ENCODE measurements at places on chromosomes 12 and 14. TPM values are rescaled to one million over a fixed set of nuclear protein-coding genes. Genes with fewer than 3 reads are reported as not detected.

GALNT16 gene
- 2.7 TPM for total RNA-seq

ZDHHC22 gene
- 0.25 TPM for total RNA-seq

LARP4 gene
- 50.4 TPM for total RNA-seq

HOXC13 gene
- total RNA-seq = 13.2 TPM

ART4 gene
- not detected for total RNA-seq

TAS2R8 gene
- total RNA-seq = 1.6 TPM

BATF gene
- not detected for total RNA-seq

LAG3 gene
- 0.31 TPM for total RNA-seq

KRT83 gene
- total RNA-seq = 0.07 TPM

GALNT9 gene
- total RNA-seq = 0.10 TPM

PSMD9 gene
- total RNA-seq = 96.5 TPM

RNASE4 gene
- total RNA-seq = 2.2 TPM

CISTR gene
- total RNA-seq = not detected

PTCSC3 gene
- not detected for total RNA-seq

CHGA gene
- total RNA-seq = not detected

WASHC3 gene
- 28.6 TPM for total RNA-seq

DPPA3 gene
- not detected for total RNA-seq

LRRC9 gene
- total RNA-seq = not detected

TAS2R20 gene
- 0.61 TPM for total RNA-seq

CLMN gene
- not detected for total RNA-seq

FAM186B gene
- total RNA-seq = not detected

CD69 gene
- total RNA-seq = not detected

TRPV4 gene
- not detected for total RNA-seq

TPPP2 gene
- not detected for total RNA-seq

ADAM21 gene
- total RNA-seq = 0.06 TPM

TBPL2 gene
- total RNA-seq = not detected

RABGGTA gene
- total RNA-seq = 23.6 TPM

MDGA2 gene
- not detected for total RNA-seq

CLEC9A gene
- not detected for total RNA-seq

AVPR1A gene
- total RNA-seq = not detected

CIDEB gene
- not detected for total RNA-seq

RERG gene
- not detected for total RNA-seq

KRT81 gene
- total RNA-seq = not detected

RFX4 gene
- not detected for total RNA-seq

C1QL4 gene
- total RNA-seq = 9.7 TPM

ZNF84 gene
- total RNA-seq = 10.0 TPM

PPP2R5C gene
- total RNA-seq = 93.7 TPM

IL31 gene
- total RNA-seq = not detected

NDRG2 gene
- 28.6 TPM for total RNA-seq

All from G401 (cell line).